ENCODE measurements at places on chromosomes 2 and 18. TPM values are rescaled to one million over a fixed set of nuclear protein-coding genes. Genes with fewer than 3 reads are reported as not detected.

DNA sequence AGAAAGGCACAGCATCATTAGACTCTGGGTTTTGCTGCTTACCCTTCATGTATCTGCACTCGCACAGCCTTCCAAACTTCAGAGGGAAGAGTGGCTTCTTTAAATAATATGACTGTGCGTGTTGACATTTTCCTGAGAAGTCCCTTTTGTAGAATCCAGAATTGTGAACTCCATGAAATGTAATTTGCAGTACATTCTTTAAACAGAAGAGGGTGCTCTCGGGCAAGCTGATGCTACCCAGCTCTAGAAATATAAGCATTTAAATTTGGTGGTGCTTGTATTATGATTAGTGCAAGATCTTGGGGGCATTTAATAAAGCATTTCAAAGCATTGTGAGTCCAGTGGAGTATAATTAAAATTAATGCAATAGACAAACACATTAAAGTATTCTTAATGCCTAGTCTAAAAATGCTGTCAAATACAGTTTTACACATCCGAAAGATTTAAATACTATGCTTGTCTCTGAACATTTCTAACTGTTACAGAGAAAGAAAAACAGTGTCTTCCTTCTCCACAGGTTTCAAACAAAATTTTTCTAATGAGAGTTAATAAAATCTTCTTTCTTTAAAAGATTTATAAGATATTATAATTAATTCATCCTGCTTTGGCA lies 17.3 kb upstream of the GTF2A1L start:
- no peak for DNase-seq

DNA sequence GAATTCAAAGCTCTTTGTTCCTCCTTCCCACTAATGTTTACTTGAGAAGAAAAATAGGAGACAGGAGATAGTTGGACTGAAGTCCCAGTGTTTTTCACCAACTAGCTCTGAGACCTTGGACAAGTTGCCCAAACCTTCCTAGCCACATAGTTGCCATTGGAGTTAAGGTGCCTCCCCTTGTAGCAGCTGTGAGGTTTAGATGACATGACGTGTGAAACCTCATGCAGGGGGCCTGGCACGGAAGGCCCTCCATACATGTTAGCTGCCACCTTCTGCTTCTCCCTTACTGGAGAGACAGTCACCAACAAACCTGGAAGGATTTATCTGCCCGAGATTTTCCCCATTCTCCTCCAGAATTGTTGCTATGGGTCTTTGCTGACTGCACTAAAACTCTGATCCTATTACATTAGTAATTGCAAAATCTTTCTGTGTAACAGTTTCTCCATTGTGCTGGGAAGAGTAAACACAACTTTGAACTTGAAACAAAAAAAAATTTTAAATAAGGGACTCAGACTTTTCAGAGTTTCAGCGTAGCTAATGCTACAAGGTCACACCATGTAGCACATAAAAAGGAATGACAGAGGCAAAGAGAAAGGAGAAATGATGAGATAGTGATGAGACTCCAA lies 23.8 kb upstream of the CABYR start:
- DNase-seq, result no peak

DNA sequence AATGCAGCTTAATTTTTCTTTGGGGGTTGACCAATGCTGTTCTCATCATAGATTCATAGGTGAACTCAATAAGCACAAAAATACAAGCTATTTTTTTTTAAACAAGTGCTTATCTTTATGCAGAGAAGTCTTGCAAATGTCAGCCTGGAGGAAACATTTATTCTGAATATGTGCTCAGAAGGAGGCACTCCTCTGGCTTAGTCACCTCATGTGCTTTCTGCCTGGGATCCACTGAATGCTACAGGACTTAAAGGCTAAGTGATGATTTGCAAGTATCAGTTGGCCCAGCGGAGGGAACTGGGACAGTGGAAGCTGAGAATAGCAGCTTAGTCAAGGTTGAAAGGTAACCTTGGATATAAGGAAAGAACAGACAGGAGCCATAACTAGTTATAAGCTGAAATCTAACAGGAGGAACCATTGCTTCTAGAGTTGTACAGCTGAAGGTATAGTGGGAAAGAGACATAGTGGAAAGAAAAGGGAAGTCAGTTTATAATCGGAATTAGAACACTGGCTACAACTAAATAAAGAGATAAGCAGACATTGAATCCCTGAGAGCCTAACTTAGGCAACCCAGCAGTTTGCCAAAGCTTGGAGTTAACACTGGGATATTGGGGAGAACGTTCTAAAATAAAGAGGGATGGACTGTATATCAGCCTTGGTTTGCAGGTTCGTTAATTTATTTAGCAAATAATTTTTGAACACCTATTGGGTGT lies 488.7 kb downstream of the SUCLG1 start:
- no peak for DNase-seq

- no peak for DNase-seq
These were observed 14.7 kb downstream of the AGAP1 start for GRCh38 chr2:235508371-235509160.

DNA sequence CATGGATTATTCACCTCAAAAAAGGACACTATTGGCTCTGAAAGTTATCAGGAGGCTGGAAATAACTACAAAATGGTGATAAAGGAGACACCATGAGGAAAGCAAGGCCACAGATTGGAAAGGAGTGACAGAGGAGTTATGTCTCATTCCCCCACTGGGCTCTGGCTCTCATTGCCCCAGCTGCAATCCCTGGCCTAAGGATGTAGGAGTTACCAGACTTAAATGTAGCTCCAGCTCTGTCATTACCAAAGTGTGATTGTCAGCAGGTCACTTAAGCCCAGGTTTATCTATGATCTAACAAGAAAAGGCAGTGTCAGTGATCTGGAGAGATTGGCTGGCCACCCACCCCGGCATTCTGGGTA lies 1228.2 kb upstream of the DDX18 start:
- no peak for DNase-seq

GRCh38 chr2:222884805-222885424 lies 24.1 kb downstream of the ACSL3 start:
- DNase-seq, result no peak

GRCh38 chr2:106996171-106996769 lies 110.3 kb upstream of the ST6GAL2 start:
- no peak for DNase-seq

DNA sequence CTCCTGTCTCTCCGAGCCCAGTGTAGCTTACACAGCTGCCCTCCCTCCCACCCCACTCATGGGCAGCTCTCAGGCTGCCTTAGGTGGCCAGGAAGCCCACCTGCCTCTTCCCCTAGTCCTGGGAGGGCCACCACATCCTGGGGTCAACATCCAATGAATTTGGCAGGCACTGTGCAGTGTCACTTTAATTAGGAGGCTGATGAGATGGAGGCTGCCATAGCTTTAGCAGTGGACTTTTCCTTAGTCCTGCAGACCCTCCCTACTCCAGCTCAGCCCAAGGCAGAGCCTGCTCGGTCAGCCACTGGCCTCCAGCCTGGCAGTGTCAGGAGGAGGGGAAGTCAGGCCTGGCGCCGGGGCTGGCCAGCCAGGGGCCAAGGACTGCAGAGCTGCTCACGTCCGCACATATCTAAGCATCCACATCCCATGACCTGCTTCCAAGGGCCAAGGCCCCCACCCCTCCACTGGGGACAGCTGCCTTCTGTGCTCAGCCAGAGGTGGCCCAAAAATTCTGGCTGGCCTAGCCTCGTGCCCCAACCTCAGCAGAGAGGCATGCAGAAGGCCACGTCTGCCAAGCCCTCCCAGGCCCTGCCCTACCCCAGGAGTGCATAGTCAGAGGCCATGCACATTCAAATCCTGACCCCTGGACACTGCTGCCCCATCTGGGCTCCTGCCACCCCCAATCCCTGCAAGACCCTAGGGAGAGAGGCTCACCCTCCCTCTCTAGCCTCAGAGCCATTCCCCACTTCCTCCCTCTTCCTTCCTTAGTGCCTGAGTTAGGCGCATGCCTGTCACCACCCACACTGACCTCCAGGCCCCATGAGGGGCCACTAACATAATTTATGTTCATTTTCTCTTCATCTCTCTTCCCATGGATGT lies 33.1 kb downstream of the ADRA2B start:
- DNase-seq, result no peak

- DNase-seq, result no peak
These were observed 42.8 kb downstream of the SEMA4F start for GRCh38 chr2:74696829-74697228.

DNA sequence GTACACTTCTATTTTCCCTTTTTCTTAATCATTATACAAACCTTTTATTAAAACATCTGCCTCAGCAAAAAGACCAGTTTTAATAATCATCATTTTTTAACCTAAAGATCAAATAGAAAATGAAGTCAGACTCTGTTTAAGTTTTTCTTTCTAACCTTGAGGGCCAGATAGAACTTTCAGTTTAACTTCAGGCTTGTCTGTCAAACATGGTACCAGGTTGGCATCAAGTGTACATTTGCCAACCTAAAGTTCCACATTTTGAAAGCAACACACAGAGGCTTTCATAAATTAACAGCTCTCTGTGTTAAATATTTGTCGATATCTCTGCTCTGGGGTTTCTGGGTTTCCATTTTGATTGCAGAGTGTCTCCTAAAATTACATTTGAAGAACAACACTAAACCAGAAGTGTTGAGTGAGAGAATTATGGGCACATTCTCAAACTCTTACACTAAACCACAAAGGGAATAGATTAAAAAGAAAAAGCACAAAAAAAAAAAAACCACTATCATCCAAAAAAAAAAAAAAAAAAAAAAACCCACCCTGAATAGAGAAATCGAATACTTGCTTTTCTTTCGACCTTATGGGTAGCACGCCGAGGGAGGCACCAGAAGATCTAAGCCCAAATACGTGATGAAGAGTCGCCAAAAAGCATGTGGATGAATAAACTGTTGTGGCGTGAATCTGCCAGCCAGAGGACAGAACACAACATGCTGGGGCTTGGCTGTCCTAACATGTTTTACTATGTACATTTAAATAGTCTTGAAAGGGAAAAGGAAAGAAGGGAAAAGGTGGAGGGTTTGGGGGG lies 166.2 kb downstream of the TCF4 start:
- DNase-seq, result no peak

DNA sequence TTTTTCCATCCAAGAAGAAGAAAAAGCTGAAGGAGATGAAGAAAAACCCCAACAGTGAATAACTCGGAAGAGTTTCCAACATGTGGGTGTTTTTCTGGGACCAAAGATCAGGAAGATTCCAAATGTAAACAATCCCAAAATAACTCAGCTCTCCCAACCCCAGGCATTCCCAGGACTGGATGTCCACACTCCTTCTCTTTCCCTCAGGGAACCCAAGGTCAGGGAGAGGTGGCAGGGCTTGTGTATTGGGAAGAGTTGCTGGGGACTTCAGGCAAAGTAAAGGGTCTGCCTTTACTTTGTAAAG lies 268.0 kb downstream of the DYSF start:
- DNase-seq, result no peak

DNA sequence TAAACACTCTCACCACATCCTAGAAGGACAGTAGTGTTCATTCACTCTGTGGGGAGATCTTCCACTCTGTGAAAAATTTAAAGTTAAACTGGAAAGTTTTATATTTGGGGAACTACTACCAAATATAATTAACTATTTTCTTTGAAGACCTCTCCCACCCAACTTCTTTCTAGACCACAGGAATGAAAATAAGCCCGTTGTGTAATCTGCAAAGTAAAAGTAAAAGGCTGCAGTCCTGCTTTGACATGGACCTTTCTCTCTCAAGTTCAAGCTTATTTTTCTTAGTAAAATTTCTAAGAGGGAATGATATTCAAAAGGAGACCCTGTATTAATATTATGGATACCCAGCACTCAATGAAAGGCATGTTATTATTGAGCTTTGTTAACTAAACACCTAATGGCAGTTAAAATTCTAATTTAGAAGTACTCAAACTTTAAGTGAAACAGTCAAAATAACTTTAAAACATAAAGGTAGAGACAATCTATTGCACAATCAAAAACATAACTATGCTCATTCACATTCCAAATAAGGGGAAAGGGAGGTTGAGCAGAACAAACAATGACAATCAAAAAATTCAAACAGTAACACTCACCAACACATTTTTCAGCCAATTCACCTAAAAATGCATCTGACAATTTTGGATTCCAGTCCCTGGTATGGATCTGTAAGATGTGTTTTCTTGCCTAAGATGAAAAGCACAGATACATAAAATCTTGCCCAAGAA lies 98.5 kb downstream of the ATAD2B start:
- DNase-seq, result no peak

DNA sequence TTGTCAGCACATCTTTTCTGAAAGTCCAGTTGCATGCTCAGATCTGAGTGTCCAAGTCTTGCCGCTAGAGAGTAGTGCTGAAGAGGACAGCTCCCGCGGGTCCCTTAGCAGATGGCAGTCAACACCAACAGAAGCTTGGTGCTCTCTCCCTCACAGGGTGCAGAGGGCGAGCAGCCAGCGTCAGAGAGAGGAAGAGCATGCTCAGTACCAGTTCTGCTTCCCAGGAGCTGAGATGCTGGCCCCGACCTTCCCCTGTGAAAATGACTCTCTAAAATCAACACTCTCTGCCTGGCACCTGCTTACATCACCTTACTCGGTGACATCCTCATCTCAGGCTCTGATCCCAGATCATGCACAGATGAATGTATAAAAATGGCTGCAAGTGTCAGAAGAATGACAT lies 86.0 kb upstream of the TWIST2 start:
- no peak for DNase-seq

DNA sequence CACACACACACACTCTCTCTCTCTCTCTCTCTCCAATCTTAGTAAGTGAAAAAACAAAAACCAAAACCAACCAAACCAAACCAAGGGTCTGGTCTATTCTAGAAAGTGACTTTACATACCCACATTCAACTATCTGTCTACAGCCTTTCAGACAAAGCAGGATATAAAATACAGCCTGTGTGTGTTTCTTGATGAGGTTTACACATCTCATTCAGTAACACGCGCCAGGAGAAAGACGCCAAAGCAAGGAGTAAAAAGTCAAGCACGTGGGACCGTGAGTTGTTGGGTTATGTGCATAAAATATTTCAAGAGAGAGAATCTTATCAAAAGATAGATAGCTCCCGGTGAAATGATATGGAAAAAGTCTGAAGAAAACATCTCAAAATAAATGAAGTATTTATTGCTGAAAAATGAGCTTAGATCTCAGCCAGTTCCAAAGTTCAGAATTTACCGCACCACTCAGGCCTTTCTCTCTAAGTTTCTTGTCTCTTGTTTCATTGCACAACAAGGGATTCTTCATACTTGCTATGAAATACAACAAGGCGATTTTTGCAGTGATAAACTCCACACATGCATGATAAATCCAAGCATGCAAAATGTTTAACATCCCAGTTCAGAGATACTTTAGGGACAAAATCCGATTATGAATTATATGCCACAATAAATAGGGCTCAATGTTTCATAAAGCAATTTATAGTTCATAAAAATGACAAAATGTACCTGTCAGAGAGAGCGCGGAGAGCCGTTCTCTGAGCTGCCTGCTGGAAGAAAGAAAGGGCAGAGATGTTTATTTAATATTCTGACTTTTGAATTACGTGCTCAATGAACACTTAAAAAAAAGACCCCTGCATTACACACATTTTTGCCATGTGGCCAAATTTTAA lies 159.3 kb upstream of the REV1 start:
- DNase-seq, result no peak

- no peak for DNase-seq
These were observed 54.7 kb downstream of the EML4 start for GRCh38 chr2:42223855-42224268.

- no peak for DNase-seq
These were observed 120.2 kb upstream of the MSH2 start for GRCh38 chr2:47282621-47283272.

The COL4A3 gene
- total RNA-seq, result 2.9 TPM

The DES gene
- 29.6 TPM for total RNA-seq

The MBOAT2 gene
- total RNA-seq, result 23.6 TPM

The MAB21L4 gene
- total RNA-seq, result 2.3 TPM

The NOL4 gene
- not detected for total RNA-seq

The RAMP1 gene
- total RNA-seq, result not detected

The IL1RN gene
- total RNA-seq, result 0.66 TPM

The AOX1 gene
- 111 TPM for total RNA-seq
